Prostate gland (tissue), 2 donors: ENCODE measurements at places on chromosomes 16 and 17. TPM values are rescaled to one million over a fixed set of nuclear protein-coding genes. Genes with fewer than 3 reads are reported as not detected.

- H3K27ac ChIP-seq, result no peak overlapping the region
- H3K36me3 ChIP-seq, result no peaks in the 10 kb centered on the region
- H3K4me1 ChIP-seq, result no peaks in the 10 kb centered on the region
- H3K4me3 ChIP-seq, result no peak overlapping the region
- no peak for DNase-seq
Measured at GRCh38 chr17:55492781-55493341, 18.4 kb downstream of the SMIM36 start.

DNA sequence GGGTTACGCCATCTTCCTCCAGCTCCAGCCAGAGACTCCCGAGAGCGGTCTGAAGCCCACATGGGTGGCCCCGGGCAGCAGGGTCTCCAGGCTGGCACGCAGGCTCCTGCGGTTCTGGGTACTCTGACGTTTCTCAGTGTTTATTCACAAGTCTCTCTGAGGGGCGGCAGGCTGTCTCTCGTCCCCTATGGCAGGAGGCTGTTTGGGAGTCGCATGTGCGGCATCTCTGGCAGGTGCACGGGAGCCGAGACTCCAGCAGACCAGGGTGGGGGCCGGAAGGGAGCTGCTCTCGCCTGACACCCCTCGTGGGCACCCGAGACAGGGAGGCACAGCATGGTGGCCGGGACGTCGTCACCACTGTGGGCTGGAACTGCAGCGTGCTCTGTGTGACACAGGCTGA is 48.1 kb downstream of the ZNF778 start:
- H3K27ac ChIP-seq, result no peak overlapping the region
- H3K4me3 ChIP-seq, result no peak overlapping the region
- H3K27me3 ChIP-seq, result no peaks in the 10 kb centered on the region
- peaks cover 12% of the 10 kb centered on the region for H3K36me3 ChIP-seq

MYH11 gene
- total RNA-seq, result 968 TPM

PPP1R1B gene
- 108 TPM for total RNA-seq

DOC2B gene
- total RNA-seq, result 3.0 TPM

- H3K27me3 ChIP-seq, result no peaks in the 10 kb centered on the region
- peak within 1 kb of the TSS; percentile 70 for H3K27ac ChIP-seq
Measured at GRCh38 chr16:1983544-1984346, at the start of gene GFER. Gene GFER, plus strand, starts transcription at chr16:1984193. Its CDS starts 26 bp downstream, at chr16:1984219.

DNA sequence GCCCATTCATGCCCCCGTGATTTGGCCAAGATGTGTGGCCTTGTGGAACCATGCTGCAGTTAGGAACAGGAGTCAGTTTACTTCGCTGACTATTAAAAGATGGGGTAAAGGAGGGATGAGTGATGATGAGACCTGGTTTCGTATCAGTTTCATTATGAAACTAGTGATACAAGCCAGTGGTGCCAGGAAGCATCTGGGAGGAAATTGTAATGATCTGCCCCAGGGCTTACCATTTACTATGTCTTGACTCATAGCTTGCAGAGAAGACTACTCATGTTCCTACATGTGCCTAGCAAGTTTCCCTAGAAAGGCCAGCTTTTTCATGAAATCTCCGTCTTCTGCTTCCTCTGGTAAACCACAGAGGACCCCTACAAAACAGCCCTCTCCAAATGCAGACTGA is 23.2 kb downstream of the CDH3 start:
- DNase-seq, result no peak
- H3K36me3 ChIP-seq, result no peaks in the 10 kb centered on the region
- H3K27me3 ChIP-seq, result no peaks in the 10 kb centered on the region

EPX gene
- not detected for total RNA-seq

DNA sequence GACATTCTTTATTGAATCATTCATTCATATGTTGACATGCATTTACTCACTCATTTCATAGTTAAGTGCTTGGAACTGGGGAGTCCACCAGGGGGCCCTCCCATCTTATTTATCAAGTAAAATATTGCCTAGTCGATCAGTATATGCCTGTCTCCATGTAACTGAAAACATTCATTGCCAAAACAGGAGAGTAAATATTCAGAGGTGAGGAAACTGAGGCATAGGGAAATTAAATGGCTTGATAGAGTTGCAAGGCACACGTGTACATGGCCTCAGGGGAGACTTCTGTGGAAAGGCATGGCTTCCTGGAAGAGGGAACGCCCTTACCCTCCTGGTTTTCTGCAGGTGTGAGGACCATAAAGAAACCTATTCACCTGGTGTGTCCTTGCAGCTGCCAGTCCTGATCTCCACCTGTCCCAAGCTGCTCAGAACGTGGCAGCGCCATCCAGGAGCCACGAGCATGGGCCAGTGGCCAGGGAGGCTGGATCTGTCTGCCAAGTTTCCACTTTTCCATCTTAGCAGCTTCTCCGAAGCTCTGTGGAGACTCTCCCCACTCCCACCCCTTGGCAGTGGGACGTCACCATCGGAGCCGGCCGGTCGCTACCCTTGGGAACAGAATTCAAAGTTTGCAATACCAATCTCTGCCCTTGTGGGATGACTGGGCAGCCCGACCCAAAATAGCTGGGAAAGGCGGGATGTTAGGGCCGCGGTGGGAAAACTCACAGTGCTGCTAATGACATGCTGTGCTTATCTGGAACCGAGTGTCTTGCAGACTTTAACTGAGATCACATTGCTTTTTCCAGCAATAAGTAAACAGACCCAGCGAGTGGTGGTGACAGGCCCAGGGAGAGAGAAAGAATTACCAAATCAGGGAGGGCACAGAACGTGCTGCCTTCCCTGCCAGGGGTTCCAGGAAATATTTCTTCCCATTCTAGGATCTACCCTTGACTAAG is 4.1 kb upstream of the C1QTNF1 start:
- H3K4me1 ChIP-seq, result peaks cover 6% of the 10 kb centered on the region
- no peaks in the 10 kb centered on the region for H3K27me3 ChIP-seq
- peak; percentile 65 for DNase-seq

DNA sequence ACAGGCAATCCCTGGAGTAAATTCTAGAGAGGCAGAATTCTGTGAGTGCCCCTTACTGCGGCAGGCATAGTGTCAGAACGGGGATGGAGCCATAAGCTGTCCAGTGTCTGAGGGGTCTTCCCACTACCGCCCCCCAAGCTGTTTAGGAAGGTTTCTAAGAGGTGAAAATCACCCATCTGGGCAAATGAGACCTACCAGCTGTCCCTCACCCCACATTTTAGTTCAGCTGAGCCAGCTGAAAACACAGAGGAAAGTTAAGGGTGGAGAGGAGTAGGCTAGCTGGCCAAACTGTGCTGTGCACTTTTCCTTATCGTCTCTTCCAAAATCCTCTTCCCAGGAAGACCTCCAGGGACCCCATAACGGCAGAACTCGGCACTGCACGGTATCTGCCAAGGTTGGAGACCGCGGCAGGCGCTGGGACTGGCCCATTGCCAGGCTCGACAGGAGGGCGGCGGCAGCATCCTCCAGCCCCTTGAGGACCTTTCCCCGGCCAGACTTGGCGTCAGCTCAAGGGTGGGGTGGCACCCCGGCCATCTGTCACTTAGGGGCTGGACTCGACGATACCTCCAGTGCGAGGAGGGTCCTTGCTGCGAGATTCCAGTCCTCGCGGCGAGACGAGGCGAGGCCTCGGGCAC is 955 bp downstream of the ACLY start:
- DNase-seq, result peak; percentile 44
- H3K4me1 ChIP-seq, result no peaks in the 10 kb centered on the region
- no peaks in the 10 kb centered on the region for H3K36me3 ChIP-seq
- peak overlapping the region; percentile 90 for H3K27ac ChIP-seq
- H3K27me3 ChIP-seq, result no peaks in the 10 kb centered on the region
- H3K4me3 ChIP-seq, result peak overlapping the region; percentile 82
